ENCODE measurements at places on chromosomes 7 and 10.

GRCh38 chr7:138477581-138477980 lies 17.5 kb downstream of the TRIM24 start:
- no peak for DNase-seq

DNA sequence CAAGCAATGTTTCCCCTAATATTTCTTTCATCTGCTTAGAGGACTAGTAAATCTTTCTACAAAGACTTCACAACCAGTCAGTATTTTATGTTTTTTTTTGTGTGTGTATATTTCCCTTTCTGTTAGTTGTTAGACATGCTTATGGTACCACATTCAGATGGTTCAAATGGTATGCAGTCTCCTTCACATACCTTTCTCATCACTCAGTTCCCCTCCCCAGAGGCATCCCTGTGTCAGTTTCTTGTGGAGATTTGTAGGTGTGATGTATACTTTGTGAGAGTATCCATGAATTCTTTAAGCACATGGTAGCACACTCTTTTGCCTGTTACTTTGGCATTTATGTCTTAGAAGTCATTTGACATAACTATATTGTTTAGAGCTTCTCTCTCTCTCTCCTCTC lies 4.4 kb downstream of the ZNF485 start:
- peak; percentile 33 for DNase-seq

GRCh38 chr7:37212051-37212450 lies 236.6 kb downstream of the ELMO1 start:
- DNase-seq: no peak

DNA sequence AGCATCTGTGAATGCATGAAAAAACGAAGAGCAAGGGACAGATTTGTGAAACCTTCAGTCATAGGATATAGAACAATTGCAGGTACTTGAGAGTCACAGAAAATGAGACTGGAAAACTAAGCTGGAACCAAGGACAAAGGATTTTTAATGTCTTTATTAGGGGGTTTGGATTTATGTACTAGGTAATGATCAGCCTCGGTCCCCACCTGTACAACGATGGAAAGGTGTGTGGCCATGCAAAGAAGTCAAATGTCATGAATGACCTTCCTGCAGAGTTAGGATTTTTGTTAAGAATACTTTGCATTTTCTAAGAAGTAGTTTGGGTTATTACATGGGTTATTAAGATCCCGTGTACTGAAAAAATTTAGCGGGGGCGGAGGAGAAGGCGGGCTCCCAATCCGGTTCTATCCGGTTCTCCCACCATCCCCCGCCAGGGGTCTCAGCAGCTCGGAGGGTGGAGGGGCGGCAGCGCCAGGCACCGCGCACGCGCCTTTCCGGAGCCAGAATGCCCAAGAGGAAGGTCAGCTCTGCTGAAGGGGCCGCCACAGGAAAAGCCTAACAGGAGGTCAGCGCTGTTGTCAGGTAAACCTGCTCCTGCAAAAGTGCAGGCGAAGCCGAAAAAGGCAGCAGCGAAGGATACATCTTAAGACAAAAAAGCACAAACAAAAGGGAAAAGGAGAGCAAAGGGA lies 327.5 kb upstream of the PLXDC2 start:
- peak; percentile 32 for DNase-seq

- peak; percentile 33 for DNase-seq
These were observed 9.2 kb downstream of the CCDC201 start for GRCh38 chr7:45863715-45864114.

GRCh38 chr10:127812041-127812440 lies 75.1 kb downstream of the FOXI2 start:
- no peak for DNase-seq

DNA sequence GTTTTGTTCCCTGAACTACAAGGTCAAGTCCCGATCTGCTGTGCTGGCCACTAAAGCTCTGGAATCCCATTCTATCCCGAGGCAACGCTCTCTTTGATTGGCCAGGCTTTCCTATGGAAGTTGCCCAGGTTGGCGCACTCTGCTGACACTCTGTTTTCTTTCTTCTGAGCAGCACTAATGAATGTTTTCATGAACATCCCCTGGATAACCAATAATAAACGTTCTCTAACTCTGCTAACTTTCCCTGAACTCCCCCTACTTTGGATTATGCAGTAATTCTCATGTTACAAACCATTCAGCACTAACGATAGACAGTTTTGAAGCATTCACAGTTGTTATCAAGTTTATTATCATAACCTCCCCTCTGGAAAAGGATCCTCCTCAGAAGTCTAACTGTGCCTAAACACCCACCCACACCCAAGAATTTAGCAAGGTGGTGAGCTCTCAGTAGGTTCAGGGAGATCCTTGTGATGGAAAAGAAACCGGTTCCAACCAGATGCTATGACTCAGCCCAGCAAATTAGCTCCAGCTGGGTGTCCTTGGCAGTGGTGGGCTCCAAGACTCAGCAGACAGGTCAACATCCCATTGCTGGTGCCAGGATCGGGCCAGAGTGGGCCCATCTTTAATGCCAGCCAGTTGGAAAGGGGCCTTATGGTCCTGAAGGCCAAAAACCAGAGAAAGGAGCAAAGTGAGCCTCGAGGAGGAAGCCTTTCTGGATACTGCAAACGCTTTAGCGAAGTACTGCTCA lies 68.4 kb downstream of the CREB3L2 start:
- DNase-seq: peak; percentile 76

DNA sequence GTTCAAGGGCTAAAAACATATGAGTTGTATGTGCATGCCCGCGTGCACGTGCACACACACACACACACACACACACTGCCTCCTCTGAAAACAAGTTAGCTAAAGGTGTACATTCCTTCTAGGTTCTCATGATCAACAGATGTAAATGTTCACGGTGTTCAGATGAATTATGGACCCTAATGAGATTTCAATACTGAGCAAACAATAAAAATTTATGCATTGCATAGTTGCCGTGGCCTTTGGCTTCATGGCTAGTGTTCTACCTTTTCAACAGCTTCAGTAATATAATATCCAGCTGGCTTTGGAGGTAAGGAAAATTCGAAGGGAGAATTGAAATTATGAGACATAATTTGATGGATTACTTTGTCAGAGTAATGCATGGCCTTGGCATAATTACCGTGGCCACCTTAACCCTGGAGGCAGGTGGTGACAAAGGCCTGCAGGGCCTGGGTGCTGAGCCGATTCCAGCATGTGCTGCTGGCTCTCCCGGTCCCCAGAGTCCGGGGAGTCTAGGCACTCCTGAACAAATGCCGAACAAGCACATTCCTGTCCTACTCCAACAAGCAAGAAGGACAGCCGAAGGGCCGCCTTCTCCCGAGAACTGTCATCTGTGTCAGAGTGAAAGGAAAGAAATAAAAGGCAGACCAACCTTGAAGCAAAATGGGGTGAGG lies 166.6 kb upstream of the TCF7L2 start:
- DNase-seq: peak; percentile 32

DNA sequence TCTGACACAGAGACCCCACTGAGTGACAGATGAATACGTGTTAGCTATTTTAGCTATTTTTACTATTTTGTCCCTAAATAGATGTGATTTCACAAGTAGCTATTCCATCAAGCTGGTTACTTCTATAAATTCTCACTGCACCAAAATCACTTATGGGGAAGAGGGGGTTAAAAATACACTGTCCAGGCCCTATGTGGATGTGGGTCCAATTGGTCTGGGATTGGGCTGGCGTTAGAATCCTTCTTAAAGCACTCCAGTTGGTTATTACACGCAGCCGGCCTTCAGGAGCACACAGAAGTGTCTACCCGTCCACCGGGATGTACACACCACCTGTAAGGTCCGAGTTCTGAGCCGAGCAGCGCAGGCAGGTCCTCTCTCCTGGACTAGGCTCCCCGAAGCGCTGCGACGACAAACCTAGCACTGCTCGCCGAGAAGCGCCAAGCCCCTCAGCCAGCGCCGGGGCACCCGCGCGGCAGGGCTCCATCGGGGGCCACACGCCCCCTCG lies 222.3 kb upstream of the MKLN1 start:
- peak; percentile 63 for DNase-seq

- DNase-seq: no peak
These were observed 130.0 kb downstream of the THSD7A start for GRCh38 chr7:11701829-11702560.

- DNase-seq: no peak
These were observed 480.6 kb downstream of the IPMK start for GRCh38 chr10:57786850-57787750.

- no peak for DNase-seq
These were observed 141.8 kb downstream of the CTTNBP2 start for GRCh38 chr7:117731455-117731854.

GRCh38 chr7:28955356-28955717 lies 2.8 kb downstream of the TRIL start:
- DNase-seq: no peak

GRCh38 chr7:38977685-38978084 lies at the start of gene POU6F2:
TSS of gene POU6F2 (plus strand) at chr7:38977909. CDS start at chr7:38977954, 45 bp downstream.
- no peak for DNase-seq

Data from GM23248 (cell line).